ENCODE measurements at places on chromosomes 1 and 21.

DNA sequence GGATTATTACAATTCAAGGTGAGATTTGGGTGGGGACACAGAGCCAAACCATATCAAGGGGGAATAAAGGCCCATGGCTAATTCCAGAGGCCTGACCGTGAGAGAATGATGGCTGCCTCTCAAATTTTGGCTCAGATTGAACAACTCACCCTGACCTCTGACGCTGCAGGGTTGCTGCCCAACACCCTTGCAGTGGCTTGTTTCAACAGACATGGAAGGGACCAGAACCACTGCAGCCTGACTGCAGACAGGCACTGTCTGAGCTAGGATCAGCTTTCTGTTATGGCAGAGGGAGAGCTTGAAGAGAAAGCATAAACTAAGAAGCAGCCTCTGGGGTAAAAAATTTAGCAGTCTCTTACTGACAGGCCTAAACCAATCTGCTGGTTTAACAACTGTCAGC, 90.2 kb upstream of the GADD45A start:
- no peak for DNase-seq

DNA sequence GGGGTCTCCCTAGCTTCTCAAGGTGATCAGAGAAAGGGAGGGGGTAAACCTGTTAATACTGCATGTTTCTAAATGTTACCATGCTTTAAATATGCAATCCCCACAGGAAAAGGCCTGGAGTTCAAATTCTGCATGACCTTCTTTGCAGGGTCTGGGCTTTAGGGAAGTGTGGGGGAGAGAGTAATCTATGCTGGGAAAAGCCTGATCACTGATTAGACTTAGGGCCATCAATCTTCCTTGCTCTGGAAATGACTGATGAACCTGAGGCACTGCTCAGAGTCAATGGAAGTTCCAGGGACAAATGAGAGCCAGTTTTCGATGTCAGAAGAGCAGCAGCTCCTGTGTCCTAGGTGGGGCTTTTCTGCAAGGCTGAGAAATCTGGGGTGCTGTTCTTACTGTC, 3.2 kb upstream of the SPRR1A start:
- DNase-seq: no peak

DNA sequence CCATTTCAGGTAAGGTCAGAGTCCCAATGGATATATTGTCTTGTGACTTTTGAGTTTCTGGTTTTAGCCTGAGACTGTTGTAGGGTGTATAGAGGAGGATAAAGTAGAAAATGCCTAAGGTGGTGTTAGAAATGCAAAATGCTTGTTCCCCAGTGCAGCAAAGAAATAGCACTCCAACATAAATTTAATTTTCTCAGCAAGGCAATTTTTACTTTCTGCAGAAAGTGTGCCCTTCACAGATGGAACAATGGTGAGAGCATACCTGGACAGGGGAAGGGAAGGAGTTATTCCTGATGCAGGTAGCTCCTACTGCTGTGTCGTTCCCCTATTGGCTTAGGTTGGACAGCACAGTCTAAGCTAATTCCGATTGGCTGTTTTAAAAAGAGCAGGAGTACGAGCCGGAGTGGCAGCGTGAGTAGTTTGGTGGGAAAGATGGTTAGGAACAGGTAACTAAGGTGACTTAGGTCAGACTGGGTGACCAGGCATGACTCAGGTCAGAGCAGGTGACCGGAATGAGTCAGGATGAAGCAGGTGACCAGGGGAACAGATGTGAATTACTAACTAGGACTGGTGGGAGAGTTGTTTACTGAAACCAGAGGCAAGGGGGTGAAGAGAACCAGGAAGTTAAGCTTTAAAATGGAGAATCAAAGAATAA, 21.5 kb downstream of the SPATA45 start:
- no peak for DNase-seq

DNA sequence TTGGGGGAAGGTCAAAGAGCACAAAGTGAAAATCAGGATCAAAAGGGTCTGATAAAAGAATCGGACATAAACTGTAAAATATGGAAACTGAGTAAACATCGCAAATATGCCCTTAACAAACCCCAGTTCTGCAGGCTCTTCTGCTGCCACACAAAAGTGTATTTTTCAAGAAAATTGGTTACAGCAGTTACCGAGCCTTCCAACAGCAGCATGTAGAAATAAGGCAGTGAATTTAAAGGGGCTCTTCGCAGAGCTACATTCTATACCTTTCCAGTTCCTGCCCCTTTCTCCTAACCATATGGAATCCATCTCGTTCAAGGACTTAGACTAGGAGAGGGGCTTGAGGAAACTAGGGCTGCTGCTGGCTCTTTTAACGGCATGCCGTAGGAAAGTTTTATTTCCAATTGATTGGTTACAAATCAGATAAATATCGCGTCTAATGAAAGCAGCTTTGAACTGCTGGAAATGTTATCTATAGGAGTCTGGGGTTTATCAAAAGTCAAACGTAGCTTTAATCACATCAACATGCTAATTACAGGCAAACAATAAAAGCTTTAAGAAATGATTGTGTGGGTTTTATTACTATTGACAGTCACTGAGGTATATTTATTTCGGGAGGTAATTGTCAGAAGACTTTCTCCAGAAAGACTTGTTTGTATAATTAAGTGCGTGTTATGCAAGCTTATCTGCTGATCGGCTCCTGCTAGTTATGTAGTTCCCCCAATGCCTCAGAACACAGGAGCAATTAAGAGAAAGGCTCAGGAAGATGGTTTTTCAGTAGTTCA, 59.1 kb downstream of the GORAB start:
- DNase-seq: no peak

DNA sequence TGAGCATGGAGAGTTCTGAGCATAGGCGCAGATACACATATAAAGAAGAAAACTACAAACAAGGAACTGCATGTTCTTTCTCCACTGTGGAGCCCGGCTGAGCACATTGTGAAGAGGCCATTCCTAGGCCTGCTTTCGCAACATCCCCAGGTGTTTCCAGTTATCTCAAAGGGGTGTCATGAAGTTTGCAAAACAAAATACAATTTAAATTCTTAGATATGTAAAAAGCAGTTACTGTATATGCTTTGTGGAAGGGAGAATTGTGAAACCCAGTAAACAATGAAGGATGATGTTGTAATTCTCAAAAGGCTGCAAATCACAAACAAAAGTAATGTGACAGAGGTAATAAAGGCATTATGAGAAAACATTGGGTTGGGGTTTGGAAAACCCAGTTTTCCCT, 98.6 kb upstream of the ZNF644 start:
- DNase-seq: no peak
